Brain pericyte (primary cell): ENCODE measurements at places on chromosomes 2 and 18.

DNA sequence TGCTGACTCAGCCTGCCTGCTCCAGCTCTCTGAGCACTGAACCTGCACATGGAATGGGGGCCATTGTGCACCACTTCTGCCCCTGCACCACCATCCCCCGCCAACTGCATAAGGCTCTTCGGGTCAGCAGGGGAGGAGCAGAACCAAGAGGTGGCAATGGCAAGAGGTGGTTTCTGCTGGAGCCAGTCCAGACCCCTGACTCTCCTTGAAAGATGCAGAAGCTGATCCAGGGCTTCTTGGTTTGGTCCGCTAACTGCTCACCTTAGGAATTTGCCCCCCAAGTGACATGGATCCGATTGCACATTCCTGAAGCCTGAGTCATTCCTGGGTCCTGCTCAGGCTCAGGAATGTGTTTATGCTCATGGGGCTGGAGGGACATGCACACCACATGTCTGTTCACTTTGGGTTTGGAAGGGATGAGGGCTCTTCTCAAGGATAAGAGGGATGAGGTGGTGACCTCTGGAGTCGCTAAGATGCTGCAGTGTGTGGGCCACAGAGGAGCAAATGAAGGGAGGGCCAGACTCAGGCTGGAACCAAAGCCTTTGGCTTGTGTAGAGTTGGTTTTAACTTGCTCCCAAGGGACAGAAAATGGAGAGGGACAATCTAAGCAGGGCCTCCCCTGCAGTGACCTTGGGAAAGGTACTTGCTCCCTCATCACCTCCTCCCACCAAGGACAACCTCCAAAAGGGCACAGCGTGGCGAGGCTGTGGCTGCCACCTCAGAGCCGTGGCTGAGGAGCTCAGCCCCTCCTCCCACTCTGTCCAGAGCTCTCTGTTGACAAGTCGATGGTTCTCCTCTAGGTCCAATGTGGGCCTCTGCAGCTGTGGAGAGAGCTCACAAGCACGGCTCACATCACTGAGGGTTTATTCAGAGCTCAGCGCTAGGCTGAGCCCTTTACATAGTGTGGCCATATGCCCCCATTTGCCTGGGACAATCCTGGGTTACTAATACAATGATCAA lies 66.2 kb downstream of the HS1BP3 start:
- no peak for DNase-seq

DNA sequence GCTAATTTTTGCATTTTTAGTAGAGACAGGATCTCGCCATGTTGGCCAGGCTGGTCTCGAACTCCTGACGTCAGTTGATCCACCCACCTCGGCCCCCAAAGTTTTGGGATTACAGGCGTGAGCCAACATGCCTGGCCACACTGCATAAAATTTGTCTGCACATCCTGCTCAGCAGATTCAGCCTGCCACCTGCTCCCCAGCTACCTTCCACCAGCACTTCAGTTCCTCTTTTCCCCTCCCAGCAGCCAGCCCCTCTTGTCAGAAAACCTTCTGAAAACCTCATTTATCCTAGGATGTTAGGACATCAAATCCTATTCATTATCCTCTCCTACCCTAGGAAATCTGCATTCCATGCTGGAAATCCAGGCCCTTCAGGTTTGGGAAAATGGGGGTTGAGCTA lies 99.4 kb upstream of the STPG4 start:
- DNase-seq: no peak

DNA sequence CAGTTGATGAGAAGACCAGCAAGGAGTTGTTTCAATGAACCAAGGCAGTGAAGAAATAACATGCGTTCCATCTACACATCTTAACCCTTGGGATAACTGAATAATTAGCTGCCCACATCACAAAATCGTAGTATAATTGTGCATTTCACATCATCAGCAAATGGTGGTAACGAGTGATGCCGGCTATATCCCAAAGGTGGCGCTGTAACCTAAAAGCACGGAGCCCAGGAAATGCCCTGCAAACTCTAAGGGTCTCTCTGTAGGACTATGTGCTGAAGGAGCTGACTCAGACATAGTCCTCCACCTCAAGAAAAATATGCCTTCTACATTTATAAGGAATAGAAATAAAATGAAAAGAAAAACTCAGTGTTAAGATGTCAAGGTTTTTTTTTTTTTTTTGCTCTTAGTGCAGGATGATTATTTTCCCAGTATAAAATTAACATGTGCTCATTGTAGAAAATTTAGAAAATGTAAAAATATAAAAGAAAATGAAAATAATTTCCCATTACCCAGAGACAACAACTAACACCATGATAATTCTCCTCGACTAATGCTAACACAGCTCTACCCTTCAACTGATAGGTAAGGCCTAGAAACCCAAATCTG lies 23.1 kb upstream of the DSG3 start:
- DNase-seq: no peak

- no peak for DNase-seq
Measured at GRCh38 chr2:176483901-176484568, 214.8 kb downstream of the MTX2 start.

DNA sequence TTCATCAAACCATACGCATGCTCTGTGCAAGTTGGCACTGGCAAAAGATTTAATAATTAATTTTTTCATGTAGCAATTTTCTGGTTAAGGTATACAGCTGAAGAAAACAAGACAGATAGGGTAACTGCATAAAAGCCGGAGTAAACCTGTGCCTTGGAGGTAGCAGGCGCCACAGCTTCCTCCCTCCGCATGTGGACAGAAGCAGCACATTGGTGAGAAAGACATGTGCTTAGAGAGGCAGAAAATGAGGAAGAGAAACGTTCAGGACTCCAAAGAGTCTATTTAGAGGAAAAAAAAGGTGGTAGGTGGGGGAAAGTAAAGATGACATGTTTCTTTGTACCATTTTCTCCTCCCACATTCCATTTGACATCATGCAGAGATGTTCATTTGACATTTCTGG lies 9.3 kb downstream of the ST6GAL2 start:
- no peak for DNase-seq
